ENCODE measurements at places on chromosomes 6 and 20.

GRCh38 chr6:32149092-32149755 lies 2.5 kb downstream of the PRRT1 start:
- DNase-seq = no peak

DNA sequence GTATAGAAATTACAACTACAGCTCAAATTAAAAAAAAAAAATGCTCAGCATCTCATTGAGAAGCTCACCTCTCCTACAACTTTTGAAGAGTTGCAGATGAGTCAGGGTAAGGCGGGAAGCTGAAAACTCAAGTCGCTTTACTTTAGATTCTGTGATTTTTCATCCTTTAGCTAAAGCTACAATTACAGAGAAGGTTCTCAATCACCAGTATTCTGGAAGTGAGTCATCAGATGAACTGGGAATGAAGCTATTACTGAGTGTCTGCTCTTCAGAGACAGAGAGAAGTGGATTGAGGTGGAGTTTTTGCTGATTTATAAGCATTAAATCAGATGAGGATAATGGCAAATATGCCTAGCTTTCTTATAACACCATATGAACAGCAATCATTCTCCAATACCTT lies 91.9 kb downstream of the TFAP2A start:
- DNase-seq = no peak

DNA sequence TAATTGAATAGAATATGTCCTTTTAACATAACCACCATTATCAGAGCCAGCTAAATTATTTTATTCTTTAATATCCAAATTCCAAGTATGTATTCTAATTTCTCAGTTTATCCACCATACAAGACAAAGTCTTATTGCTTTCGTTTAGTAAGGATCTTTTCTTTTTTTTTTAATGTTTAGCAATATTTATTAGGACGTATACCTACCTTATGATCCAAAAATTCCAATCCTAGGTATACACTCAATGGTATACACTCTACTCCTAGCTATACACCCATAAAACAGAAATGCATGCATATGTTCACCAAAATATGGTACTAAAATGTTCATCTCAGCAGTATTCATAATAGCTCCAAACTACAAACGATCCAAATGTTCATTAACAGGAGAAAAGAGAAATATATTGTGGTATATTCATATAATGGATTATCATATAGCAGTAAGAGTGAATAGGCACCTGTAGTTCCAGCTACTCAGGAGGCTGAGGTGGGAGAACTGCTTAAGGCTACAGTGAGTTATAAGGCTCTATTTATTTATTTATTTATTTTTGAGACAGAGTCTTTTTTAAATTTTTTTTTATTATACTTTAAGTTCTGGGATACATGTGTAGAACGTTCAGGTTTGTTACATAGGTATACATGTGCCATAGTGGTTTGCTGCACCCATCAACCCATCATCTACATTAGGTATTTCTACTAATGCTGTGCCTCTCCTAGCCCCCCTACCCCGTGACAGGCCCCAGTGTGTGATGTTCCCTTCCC lies 17.3 kb downstream of the TNFAIP3 start:
- DNase-seq = no peak

- DNase-seq = no peak
Measured at GRCh38 chr6:159086033-159086618, 41.3 kb upstream of the TAGAP start.

GRCh38 chr6:161151660-161152526 lies 122.0 kb downstream of the AGPAT4 start:
- DNase-seq = no peak

- no peak for DNase-seq
Measured at GRCh38 chr6:37442416-37443215, 9.6 kb downstream of the CMTR1 start.

- no peak for DNase-seq
Measured at GRCh38 chr6:79127660-79128059, 49.6 kb upstream of the PHIP start.

GRCh38 chr20:58374906-58375758 lies 13.9 kb upstream of the VAPB start:
- DNase-seq = peak; percentile 31

DNA sequence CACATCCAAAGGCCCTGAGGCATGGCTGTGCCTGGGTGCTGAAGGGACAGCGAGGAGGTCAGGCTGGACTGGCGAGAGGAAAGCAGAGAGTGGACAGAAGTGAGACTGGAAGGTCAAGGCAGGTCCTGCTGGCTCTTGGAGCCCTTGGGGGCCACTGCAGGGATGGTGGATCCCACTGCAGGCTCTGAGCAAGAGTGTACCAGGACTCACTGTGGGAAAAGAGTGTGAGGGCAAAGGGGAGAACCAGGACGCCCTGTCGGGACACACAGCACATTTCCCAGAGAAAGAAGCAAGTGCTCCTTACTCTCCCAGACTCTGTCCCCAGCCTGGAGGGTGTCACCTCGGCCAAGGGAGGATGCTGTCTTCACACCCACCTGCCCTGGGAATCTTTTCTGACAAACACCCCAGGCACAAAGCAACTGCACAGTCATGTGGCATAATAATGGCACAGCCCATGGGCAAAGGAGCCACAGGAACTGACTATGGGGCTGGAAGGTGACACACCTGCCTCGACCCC lies 172.3 kb upstream of the CST7 start:
- DNase-seq = no peak

GRCh38 chr6:75802366-75802765 lies 53.3 kb downstream of the MYO6 start:
- no peak for DNase-seq

- no peak for DNase-seq
Measured at GRCh38 chr20:9195031-9195430, 126.1 kb downstream of the PLCB4 start.

All from AG08396 (cell line).